ENCODE measurements at places on chromosomes 1 and 21.

GRCh38 chr1:114008993-114009392 lies 29.7 kb downstream of the OLFML3 start:
- DNase-seq, result peak; percentile 21

DNA sequence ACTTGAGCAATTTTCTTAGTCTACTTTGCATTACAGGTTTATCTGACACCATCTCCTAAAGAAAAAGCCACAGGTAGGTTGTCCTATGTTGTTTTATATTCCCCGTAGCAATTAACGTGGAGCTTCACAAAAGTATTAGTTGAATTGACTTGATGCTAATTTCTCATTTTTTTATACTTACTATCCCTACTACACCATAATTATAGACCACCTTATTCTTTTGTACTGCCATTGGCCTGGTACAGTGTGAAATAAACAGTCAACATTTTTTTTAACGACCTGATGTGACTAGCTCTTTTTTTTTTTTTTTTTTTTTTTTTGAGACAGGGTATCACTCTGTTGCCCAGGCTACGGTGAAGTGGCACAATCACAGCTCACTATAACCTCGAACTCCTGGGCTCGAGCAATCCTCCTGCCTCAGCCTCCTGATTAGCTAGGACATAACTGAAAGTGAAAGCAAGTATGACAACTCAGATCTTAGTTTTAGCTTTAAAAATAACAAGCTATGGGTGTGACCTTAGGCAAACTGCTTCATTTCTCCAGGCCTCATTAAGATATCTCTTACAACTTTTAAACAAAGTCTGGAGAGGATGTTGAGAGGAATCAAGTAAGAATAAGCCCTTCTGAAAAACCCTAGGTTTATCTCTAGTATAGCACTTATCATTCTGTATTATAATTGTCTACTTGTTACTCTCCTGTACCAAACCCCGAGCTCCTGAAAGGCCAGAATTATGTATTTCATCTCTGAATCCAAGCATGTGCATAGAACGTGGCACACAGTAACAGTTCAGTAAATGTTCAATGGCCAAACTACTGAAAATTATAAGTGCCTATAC lies 49.5 kb downstream of the LUZP1 start:
- DNase-seq, result no peak

GRCh38 chr1:16449666-16450065 lies 9.1 kb downstream of the NECAP2 start:
- no peak for DNase-seq

DNA sequence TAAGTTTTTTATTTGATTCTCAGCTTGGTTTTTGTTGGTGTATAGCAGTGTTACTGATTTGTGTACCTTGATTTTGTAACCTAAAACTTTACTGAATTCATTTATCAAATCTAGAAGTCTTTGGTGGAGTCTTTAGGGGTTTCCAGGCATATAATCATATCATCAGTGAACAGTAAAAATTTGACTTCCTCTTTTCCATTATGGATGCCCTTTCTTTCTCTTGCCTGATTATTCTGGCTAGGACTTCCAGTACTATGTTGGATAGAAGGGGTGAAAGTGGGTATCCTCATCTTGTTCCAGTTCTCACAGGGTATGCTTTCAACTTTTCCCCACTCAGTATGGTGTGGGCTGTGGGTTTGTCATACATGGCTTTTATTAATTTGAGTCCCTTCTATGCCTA lies 23.6 kb upstream of the MAB21L3 start:
- no peak for DNase-seq

DNA sequence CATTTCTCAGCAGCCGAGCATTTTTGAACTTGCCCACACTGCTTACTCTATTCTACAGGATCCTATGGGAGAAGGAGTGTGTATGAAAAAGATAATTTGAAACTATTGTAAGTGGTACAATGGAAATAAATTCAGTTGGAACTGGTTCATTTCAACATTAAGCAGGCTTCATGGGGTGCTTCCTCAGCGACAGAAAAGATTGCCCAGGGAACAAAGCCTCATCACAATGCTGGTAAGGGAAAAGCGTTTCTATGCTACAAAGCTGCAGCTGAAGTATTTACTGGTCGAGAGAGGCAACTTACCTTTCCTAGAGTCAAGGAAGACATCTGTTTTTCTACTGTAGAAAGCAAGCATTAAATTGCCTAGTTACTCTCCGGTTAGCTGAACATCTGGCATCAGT lies 568.2 kb upstream of the ZP4 start:
- DNase-seq, result no peak
